ENCODE measurements at places on chromosomes 12 and 14.

DNA sequence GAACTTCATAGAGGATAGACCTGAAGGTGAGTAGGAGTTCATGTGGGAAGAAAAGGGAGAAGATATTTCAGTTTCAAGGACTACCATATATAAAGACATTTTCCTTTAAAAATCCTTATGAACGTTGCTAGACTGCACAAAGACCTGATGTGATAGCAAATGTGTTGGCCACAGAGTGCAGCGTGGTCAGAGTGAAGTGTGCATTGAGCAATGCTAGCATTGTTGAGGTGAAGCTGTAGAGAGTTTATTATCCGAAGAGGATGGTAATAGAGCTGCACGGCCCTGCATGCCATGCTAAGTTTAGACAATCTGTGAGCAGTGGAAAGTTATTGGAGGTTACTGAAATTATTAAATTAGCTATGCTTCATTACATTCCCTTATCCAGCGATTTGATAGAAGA lies 413.0 kb downstream of the CCDC91 start:
- no peak for DNase-seq

- DNase-seq: no peak
Observed at GRCh38 chr14:32939254-32940065, 781 bp downstream of the NPAS3 start.

DNA sequence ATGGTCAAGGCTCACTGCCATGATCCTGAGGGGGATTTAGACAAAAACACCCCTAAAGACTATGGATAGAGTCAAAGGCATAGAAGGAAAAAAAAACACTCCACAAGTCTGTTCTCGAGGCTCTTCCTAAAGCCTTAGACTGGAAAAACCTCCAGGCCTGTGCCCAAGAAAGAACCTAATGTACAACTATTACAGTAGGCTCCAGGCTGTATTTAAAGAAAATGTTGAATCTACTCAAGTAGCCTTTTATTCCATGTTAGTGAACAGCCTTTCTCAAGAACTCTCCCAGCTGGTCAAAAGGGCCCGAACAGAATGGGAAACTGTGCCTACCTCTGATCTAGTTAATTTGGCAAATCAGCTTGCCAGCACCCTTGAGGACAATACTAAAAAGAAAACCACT lies 28.3 kb downstream of the GNPTAB start:
- DNase-seq: no peak

DNA sequence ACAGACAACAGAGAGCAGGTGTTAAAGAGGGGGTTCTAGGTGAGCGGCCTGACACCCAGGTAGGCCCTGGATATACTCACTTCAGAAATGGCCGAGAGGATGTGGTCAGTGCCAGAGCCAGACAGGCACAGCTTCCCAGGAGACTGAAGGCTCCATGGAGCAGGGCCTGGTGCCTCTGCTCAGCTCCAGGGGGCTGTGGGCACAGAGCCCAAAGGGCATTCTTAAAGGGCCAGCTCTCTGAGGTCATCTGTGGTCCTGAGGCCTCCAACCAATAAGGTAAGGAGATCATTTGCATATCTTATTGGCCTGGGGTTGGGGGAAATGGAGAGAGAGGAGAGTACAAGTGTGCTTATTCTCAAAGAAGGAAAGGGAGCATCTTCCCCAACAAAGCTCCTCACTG lies 9.7 kb upstream of the PCK2 start:
- DNase-seq: no peak

DNA sequence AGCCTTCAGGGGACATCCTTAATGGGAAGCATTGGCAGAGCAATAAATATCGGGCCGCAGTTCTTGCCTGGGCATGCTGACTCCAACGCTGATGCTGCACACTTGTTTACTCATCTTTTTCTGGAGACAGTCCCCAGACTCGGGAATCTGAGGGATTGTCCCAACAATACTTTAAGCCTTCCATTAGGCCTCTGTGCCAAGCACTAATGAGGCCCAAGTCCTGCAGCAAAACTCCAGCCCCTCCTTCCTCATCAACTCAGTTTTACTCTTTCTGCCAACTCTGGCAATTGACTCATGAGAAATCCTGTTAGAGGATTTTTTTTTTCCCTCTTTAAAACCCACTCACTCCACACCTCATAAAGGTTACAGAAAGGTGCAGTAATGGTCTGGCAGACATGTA lies 233.4 kb upstream of the PELI2 start:
- DNase-seq: no peak

All from NCI-H187 treated with DMSO at 0.1 percent for 48 hours (cell line).